Inflammatory macrophage treated with lipopolysaccharide for 4 hours (primary cell): ENCODE measurements at places on chromosomes 2 and 18.

DNA sequence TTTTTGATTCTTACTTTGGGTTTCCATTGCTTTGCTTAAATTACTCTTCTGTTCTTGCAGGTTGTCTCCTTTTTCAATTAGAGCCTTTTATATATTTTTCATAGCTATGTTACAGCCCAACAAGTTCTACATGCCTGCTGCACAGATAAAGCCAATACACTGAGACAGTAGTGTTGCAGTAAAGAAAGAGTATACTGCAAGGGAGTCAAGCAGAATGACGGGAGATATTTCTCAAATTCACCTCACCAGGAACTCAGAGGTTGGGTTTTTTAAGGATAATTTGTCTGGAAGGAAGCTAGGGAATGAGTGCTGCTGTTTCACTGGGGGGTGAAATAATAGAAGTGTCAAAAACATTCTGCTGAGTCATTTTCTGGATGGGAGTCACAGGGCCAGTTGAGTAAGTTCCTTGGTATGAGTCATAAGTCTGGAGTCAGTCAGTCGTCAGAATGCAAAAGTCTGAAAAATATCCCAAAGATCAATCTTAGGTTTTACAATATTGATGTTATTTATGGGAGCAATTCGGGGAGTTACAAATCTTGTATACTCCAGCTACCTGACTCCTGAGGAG lies 193.0 kb upstream of the RGPD4 start:
- peak; percentile 1 for DNase-seq

DNA sequence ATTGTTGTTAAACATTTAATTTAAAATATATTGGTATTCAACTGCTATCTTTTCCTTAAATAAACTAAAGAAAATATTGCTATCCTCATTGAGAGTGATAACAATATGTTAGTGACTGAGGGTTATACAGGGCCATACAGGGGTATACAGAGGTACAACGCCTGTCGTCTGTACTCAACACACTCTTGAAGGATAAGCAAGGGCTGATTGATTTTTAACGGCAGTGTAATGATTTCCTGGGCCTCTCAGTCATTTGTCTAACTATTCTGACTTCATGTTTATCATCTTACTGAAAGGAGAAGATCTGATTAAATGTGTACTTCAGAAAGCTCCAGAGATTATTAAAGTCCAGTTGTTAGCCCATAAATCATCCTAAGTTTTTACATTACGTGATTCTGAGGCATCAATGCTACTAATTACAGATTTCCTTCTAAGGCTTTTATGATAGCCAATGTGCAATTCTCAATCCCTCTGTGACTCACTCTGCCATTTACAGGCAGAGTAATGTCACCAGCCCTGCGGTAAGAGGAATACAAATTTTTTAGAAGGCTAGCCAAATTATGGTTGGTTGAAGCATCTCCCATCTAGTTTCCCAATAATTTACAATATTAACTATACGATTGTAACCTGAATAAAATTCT lies 893.0 kb upstream of the CHAC2 start:
- DNase-seq, result no peak

DNA sequence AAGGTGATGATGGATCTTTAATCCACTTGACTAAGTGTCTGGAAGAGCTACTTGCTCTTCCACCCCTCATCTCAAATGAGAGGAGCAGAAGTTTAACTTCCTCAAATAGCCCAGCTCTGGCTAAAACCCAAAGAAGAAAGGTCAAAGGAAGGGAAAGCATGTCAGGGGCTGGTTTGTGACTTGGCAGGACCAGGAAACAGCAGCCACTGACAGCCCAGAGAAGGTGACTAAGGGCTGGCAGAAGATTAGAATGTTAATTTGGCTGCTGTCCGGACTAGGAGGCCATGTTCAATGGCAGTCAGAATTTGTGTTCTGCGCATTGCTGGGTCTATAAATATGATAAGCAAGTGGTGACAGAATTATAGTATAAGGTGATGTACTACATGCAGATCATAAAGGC lies 386.2 kb downstream of the SETBP1 start:
- DNase-seq, result peak; percentile 82

- peak; percentile 51 for DNase-seq
Observed at GRCh38 chr2:195451160-195451559, 205.9 kb upstream of the SLC39A10 start.

GRCh38 chr2:165191096-165191728 lies 12.6 kb downstream of the SCN3A start:
- DNase-seq, result no peak

DNA sequence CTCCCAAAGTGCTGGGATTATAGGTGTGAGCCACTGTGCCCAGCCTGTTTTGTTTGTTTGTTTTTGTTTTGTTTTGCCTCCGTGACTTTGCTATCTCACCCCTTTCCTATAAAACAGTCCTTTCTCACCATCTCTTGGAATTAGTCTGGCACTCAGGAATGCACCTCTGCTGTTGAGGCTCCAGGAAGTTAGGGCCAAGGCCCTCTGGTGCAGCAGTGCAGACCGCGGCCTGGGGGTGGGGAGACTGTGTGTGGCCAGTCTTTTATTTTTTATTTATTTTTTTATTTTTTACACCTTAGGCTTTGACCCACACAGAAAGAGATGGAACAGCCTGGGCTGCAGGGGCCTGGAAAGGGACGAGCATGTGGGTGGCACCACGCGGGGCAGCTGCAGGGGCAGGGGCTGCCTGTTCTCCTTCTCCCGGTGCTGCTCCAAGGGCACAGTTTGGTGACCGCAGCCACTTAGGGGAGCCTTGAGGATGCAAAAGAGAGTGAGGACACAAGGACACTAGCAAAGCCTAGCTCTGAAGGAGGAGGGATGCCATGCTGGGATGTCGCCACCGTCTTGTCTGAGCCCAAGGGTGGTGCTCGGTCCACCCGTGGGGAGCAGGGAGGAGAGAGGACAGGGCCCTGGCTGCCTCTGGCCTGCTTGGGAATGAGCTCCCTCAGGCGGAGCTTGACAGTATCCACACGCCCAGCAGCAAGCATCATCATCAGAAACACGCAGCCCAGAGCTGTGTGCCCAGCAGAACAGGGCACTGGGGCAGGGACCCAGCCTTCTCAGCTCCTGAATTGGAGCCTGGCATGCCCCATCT lies 19.4 kb upstream of the ALPI start:
- DNase-seq, result no peak

- no peak for DNase-seq
Observed at GRCh38 chr2:143960177-143960576, 559.7 kb downstream of the ZEB2 start.

DNA sequence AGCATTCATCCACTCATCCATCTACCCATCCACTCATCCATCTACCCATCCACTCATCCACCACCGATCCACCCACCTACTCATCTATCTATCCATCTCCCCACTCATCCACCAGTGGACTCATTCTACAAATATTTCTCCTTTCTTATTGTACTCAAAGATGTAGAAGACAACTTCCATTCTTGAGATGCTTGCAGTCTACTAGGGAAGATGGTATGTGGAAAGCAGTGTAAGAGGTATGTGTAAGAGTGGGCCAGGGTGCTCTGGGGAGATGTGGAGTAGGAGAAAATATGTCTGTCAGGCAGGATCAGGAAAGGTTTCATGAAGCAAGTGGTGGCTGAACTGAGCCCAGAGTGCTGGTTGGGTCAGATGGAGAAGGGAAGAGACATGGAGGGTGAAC lies 150.8 kb downstream of the CELF4 start:
- DNase-seq, result no peak

GRCh38 chr2:197223451-197223850 lies 87.1 kb downstream of the ANKRD44 start:
- DNase-seq, result no peak

DNA sequence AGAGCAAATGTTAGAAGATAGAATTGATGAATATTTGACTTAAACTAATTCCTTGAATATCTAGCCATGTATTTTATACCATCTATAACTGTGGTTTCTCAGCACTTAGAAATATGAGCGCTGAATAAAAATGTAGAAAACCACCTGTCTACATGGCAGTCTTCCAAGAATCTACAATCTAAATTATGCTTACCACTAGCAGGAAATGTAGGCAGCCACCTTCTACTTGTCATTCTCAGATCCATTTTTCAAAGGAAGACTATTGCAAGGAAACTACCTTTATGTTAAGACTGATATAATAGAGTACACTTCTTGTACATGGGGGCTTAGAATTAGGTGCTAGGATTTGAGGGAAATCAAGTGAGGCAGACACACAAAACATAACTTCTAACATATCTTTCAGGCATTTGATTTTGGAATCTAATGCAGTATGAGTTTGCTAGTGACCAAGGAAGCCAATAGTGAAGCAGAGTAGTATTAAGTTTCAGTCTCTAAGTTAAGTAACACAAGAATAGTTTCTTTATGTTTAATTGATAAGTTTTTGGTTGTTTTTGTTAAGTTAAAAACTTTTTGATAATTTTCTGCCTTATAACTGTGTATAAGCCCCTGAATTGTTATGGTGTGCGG lies 175.9 kb upstream of the ITGA4 start:
- no peak for DNase-seq

GRCh38 chr2:72057308-72057707 lies 90.4 kb downstream of the CYP26B1 start:
- DNase-seq, result no peak

GRCh38 chr2:216504376-216504762 lies 5.7 kb downstream of the RPL37A start:
- no peak for DNase-seq

DNA sequence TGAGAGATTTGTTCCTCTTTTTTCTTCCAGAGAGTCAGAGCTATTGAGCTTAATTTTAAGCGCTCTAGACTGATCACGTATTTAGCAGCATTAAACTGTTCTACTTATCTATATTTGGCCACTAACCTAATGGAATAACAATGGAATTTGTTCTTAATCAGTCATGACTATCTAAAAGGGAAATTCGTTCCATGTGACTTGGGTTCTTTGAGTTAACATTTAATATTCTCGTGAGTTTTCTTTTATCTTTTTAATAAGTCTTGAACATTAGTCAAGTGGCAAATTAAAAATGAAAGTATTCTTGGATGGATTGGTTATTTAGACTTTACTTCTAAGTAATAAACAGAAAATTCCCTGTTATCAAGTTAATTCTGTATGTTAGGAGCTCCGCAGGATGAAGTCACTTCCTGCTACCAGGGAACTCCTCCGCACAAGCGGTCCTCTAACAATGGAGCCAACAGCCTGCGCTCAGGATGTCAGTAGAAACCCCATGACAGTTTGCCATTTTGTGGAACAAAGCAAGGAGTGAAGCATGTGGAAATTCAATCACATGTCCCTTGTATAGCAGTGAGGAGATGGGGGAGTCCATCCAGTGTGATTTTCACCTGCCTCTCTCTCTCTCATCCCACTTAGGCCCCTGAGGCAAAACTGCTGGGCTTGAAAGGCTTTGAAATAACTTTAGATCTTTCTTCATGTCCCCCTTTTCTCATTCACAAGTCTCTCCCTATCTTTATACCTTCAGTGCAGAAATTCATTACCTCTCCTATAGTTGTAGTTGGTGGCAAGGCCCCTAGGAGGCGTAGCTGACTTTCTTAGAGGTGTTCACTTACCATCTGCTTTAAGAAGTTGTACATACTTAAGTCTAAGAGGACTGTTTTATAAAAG lies 138.1 kb downstream of the WDR7 start:
- peak; percentile 31 for DNase-seq

GRCh38 chr2:238281826-238282480 lies 6.5 kb downstream of the PER2 start:
- no peak for DNase-seq

DNA sequence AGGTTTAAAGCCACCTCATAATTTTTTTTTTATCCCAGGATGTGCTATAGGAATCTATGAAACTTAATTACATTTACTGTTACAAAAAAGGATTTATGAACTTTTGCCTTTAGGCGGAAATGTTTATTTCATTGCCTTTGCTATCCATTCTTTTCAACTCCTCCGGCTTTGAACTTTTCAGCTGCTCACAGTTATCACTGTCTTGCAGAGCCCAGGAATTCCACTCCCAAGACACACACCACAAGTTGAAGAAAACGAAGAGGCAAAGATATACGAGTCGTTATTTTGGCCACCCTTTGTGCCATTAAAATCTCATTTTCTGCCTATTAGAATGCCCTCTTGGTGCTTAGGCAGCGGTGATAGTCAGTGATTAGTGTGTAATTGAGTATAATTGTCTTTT lies 80.0 kb downstream of the PAX3 start:
- no peak for DNase-seq

DNA sequence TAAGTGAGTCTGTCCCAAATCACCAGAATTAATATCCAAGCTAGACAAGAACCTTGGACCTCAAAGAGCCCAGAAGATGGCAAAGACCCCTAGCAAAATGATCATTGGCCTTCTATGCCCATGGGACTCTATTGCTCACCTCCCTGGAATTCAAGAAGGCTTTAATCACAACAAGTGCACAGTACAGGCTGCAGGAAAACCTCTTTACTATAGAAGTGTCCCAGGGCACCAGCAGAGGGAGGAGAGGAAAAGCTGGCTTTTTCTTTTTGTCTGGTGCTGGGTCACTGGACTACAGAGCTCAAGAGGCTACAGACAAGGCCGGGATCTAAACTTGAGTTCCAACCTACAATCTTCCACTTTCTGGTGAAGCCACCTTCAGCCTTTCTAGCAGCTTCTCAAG lies 88.3 kb upstream of the PPP1CB start:
- DNase-seq, result no peak

GRCh38 chr2:32680942-32681341 lies 53.1 kb downstream of the TTC27 start:
- DNase-seq, result no peak

GRCh38 chr18:25651553-25651952 lies 299.6 kb upstream of the ZNF521 start:
- no peak for DNase-seq

DNA sequence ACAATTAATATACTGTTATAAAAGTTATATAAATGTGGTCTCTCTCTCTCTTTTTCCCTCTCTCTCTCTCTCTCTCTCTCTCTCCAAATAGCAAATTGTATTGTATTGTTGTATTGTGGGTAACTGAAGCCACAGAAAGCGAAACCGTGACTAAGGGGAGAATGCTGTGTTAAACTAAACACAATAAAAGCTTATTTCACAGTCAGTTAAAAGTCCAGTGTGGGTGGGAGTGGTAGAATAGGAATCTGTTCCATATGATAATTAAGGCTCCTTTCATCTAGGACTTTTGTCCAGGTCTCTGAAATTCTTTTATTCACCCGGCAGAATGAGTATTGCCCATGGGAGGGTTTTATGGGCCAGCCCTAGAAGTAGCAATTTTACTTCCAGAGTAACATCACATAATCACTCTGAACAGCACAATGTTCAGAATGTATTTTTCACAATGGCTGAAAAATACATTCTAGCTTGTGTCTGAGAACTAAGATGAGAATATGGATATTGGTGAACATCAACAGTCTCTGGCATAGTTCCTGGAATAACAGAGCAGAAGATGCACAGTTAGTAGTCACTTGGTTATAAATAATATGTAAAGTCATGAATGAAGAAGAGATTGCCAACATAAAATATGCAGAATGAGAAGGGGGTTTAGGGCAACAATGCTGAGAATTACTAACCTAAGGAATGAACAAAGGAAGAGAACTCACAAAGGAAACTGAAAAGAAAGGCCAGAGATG lies 399.1 kb downstream of the PLCL1 start:
- DNase-seq, result no peak

GRCh38 chr2:48320742-48321141 lies 209.2 kb upstream of the STON1 start:
- peak; percentile 80 for DNase-seq

GRCh38 chr2:19810637-19811036 lies 91.1 kb downstream of the TTC32 start:
- no peak for DNase-seq

GRCh38 chr18:73264562-73264921 lies 396.8 kb upstream of the NETO1 start:
- DNase-seq, result no peak

GRCh38 chr2:15159751-15160177 lies 401.4 kb downstream of the NBAS start:
- peak; percentile 16 for DNase-seq

GRCh38 chr18:13517369-13517768 lies 209.0 kb downstream of the FAM210A start:
- DNase-seq, result no peak
